SK-N-SH (cell line): ENCODE measurements at places on chromosomes 7 and 10.

GRCh38 chr7:157434701-157435100, 97.9 kb downstream of the DNAJB6 start:
- DNase-seq = no peak

DNA sequence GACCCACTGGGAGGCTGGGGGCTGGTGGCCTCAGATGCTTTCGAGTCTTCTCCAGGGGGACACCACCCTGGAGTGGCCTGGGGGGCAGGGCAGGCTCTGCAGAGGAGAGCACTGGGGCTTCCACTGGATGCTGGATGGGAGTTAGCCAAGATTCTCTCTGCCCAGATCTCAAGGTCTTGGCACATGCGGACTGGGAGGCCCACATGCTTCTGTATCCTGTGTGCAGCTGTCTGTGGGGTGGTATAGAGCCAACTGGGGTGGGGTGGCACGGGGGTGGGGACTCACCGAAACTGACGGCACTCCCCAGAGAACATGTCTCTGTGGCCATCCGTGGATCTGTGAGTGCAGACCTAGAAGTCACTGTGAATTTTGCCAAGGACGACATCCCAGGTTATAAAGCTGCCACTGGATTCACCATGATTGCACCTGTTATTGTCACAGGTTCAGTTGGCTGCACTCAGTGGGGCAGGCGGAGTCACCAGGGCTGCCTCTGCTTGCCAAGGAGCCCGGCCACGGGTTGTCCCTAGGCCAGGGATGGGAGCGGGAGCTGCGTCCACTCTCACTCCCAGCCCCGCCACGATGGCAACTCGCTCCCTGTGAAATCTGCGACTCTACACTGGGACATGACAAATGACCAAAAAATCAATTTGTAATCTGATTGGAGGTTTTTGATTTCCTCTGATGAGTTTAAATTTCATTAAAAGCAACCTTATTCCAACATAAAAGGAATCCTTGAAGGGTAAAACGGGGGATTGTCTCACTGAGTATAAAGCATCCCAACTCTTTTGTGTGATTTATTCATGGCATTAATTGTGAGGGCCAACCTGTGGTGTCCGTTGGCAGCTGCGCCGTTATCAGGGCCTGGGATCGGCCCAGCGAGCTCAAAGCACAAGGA, 131.3 kb downstream of the EBF3 start:
- DNase-seq = no peak

GRCh38 chr10:120606051-120606764, 149.2 kb downstream of the PLPP4 start:
- DNase-seq = no peak

DNA sequence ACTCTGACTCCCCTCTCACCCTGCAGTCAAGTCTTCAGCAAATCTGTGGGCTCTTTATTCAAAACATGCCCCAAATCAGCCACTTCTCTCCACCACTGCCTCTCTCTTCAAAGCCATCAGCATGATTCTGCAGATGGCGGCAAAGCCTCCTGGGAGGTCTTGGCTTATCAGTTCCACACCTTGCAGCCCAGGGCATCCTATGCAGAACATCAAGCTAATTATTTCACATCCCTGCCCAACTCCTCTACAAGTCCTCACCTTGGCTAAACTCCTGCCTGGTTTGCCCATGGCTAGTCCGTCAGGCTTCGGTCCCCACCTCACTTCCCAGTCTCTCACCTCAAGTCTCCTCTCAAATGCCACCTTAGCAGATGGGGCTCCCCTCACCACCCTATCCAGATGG, 70.2 kb downstream of the PIP4K2A start:
- no peak for DNase-seq

- DNase-seq = no peak
These were observed 137.5 kb downstream of the IMMP2L start for GRCh38 chr7:111424768-111425167.

DNA sequence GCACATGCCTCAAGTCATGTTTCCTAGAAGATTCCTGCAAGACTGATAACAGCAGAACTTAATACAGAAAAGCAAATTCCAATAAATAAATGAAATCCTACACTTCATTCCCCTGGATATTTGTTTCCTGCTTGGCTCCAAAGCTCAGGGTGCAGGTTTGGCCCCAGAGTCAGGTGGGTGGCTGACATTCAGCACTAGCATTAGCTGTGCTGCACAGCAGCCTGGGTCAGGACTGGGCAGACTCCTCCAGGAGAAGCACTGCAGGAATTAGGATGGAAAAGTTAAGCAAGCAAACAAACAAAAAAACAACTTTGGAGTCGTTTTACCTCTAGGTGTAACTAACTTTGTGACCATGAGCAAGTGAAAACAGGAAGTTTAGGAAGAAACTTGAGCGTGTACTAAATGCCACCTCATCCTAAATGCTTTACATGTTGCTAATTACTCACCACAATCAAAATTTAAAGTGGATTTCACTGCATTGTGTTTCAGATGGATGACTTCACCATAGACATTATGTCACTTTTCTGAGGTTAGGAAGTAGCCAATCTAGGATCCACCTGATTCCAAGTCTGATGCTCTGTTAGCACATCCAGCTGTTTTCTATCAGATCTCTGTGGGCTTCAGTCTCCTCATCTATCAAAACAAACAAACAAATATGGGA, 239.4 kb downstream of the C7orf25 start:
- DNase-seq = no peak

DNA sequence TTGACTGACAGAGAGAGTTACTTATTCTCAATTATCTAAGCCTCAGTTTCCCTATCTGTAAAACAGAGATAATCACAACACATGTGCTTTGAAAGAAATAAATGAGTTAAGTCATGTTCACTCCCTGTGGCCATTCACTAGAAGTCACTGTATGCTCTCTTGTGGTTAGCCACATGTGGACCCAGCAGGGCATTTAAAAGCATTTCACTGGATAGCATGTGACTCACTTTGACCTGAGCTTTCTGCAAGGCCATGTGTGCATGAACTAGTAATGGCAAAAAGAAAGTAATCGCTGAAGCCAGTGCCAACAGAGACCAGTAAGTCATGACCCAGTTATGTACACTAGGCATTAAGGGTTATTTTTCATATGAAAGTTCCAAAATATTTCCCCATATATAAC, 557.0 kb upstream of the IGFBP3 start:
- no peak for DNase-seq
